Mesenteric fat pad (tissue), 1 donor: ENCODE measurements at places on chromosomes 6 and 20.

GRCh38 chr20:50133474-50134217, 19.9 kb downstream of the PEDS1 start:
- DNase-seq = no peak

DNA sequence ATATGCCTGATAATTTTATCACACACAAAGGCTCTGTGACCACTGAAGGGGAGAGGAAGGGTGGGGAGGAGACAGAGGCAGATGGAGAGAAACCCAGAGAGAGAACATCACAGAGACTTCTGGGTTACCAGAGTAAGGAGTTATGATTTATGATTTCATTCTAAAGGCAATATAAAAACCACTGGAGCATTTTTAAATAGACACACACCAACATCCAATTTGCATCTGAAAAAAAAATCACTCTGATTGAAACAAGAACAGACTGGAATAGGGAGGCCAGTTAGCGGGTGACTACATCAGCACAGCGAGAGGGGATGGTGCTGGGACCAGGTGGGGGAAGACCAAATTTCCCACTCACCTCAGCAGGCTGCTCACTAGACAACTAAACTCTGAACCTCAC, 104.8 kb downstream of the AGPAT4 start:
- no peak for DNase-seq

DNA sequence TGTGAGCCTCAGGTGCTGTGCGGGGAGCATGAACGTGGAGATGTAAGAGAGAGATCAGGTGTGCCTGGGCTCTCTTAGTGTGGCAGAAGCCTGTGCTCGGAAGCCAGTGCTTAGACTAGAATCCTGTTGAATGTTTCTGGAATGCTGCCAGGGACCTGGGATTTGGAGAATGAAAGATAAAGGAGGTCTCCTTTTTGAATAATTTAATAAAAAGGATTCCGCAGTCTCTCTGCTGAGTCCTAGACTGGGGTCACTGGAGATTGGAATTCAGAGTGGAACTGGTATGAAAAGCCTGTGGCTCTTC, 18.8 kb upstream of the EFCAB8 start:
- DNase-seq = no peak

DNA sequence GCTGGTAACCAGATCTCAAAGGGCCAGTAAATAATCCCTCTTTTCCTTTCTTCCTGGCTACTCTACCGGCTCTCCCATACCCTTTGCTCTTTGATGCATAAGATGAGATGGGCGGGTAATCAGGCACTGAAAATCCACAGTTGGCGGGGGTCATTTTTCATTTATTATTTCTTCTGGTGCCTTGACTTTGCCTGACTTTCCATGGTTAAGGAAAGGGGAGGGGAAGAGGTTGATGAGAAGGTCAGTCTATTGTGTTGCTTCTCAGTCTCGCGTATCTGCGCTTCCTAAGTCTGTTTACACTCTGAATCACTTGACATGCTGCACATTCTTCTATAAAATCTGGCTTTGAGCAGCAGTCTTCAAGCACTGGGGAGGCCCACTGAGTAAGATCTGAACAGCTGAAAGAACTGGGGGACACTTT, 121.1 kb upstream of the HDGFL1 start:
- DNase-seq = no peak

- no peak for DNase-seq
Measured at GRCh38 chr20:44891826-44892225, 6.3 kb downstream of the YWHAB start.
